ENCODE measurements at places on chromosomes 1 and 21.

DNA sequence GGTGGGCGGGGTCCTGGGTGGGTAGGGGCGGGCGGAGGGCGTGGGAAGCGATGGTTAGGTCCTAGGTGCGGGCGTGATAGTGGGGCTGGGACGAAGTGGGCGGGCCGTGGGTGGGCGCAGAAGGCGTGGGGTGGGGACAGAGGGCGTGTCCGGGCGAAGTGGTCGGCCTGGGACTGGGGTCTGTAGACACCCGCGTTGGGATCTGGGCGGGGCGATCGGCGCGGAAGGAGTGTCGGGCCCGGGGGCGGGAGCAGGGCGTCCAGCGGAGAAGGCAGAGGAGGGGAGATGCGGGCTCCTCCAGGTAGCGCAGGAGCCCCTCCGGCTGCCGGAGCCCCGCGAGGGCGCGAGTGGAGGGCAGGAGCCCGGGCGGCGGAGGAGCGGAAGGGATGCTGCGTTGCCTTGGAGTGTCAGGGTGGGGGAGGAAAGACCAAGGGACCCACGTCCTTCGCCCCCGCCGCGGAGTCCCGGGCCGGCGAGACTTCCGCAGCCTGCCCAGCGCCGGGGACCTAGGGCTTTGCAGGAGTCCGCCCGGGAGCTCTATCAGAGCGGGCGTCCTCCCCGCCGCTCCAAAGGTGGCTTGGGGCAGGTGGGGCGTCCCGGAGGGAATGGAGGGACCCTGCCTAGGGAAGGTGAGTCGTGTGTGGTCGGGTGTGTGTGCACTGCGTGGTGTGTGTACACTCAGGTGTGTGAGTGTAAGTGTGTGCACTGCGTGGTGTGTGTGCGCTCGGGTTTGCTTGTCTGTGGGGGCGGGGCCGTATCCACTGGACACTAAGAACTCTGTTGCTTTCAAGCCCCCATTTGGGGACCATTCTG lies 27.0 kb upstream of the PRSS38 start:
- DNase-seq = peak; percentile 79

GRCh38 chr21:37711286-37711829 lies 204.9 kb downstream of the KCNJ6 start:
- DNase-seq = no peak

- no peak for DNase-seq
These were observed 16.9 kb upstream of the IFI16 start for GRCh38 chr1:158992787-158993312.

DNA sequence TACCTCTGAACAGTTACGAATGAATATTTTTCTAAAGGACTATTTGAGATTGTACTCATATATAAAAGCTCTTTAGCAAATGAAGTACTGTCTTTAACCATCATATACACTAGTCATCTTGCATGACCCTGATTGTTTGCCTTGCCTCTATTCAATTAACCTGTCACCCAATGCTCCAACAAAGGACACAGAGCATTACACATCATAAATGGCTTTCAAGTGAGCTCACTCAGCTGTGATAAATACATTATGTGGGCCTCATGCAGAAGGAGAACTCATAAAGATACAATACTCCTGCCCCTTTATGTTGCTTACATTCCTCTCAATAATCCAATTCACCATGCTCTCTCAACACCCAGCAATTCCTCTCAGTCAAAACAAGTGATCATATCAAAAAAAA lies 993.0 kb upstream of the PRMT6 start:
- peak; percentile 61 for DNase-seq

Measured in NCI-H1417 (cell line).